ENCODE measurements at places on chromosomes 1 and 21.

DNA sequence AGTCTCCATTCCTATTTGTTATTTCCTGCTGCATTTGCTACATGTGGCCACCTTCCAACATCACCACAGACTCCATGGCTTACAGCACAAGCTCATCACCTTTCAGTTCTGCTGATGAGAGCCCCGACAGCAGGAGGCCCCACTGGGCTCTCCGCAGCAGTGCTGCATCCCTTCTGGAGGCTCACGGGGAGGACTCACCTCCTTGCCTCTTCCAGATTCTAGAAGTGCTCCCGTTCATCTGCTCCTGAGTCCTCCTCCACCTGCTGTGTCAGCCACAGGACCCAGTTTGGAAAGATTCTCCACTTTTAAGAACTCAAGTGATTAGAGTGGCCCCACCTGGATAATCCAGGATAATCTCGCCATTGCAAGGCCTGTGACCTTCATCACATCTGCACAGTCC is 167.6 kb downstream of the PCBP3 start:
- DNase-seq, result peak; percentile 83

DNA sequence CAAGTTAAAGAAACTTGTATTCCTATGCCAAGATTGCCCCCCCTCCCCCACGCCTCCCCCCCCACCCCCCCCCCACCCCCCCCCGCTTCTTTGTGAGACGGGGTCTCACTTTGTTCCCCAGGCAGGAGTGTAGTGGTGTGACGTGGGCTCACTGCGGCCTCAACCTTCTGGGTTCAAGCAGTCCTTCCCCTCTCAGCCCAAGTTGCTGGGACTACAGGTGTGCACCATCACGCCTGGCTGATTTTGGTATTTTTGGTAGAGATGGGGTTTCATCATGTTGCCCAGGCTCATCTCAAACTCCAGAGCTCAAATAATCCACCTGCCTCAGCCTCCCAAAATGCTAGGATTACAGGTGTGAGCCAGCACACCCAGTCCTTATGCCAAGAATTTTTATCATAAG is 136.6 kb downstream of the POU2F1 start:
- no peak for DNase-seq

DNA sequence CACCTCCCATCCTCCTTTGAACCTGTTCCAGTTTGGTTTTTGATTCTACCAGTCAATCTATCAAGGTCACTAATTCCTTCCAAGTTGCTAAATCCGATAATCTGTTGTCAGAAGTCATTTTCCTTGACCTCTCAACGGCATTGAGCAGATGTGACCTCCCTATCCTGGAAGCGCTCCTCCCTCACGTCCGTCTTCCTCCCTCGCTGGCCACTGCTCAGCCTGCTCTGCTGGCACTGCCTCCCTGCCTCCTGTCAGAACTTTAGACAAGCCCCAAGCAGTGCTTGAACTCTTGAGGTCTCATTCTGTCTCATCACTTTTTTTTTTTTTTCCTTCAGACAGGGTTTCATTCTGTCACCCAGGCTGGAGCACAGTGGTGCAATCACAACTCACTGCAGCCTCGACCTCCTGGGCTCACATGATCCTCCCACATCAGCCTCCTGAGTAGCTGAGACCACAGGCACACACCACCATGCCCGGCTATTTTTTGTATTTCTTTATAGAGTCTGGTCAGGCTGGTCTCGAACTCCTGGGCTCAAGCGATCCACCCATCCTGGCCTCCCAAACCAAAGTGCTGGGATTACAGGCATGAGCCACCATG is 4.4 kb upstream of the ACOT7 start:
- DNase-seq, result peak; percentile 85

DNA sequence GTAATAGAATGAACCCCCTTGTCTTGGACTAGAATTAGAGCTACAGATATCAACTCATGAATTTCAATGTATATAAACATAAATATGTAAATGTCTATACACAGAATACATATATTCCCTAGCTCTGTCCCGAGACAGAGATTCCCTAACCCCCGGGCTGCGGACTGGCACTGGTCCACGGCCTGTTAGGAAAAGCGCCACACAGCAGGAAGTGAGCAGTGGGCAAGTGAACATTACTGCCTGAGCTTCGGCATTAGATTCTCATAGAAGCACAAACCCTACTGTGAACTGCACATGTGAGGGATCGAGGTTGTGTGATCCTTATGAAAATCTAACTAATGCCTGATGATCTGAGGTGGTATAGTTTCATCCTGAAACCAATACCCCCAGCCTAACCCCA is 51.2 kb downstream of the PIK3R3 start:
- DNase-seq, result no peak

DNA sequence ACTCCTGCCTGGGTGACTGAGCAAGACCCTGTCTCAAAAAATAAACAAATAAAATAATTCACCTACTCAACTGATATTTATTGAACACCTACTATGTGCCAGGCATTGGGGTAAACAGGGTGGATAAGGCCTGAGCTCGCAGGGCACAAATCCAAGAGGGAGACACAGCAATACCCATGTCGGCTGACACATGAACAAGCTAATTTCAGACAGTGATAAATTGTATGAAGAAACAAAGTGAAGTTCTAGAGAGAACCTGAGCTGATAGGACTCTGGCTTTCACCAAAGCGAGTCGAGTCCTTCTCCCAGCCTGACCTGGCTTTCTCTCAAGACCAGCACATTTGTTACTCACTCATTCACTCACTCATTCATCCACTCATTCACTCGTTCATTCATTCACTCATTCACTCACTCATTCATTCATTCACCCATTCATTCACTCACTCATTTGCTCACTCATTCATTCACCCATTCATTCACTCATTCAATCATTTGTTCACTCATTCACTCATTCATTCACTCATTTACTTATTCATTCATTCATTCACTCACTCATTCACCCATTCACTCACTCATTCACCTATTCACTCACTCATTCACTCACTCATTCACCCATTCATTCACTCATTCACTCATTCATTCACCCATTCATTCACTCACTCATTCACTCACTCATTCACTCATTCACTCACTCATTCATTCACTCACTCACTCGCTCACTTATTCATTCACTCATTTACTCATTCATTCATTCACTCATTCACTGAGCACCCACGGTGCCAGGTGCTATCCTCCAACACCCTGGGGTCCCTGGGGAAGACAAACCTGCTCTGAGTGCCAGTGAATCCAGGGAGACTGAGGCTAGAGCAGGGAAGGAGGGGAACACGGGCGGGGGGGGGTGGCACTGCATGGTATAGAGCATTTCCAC is 37.4 kb upstream of the CASZ1 start:
- no peak for DNase-seq

- peak; percentile 92 for DNase-seq
Observed at GRCh38 chr1:109639063-109639840, 16.6 kb upstream of the GSTM4 start.

GRCh38 chr21:41848533-41848932 is 30.6 kb downstream of the PRDM15 start:
- DNase-seq, result no peak

DNA sequence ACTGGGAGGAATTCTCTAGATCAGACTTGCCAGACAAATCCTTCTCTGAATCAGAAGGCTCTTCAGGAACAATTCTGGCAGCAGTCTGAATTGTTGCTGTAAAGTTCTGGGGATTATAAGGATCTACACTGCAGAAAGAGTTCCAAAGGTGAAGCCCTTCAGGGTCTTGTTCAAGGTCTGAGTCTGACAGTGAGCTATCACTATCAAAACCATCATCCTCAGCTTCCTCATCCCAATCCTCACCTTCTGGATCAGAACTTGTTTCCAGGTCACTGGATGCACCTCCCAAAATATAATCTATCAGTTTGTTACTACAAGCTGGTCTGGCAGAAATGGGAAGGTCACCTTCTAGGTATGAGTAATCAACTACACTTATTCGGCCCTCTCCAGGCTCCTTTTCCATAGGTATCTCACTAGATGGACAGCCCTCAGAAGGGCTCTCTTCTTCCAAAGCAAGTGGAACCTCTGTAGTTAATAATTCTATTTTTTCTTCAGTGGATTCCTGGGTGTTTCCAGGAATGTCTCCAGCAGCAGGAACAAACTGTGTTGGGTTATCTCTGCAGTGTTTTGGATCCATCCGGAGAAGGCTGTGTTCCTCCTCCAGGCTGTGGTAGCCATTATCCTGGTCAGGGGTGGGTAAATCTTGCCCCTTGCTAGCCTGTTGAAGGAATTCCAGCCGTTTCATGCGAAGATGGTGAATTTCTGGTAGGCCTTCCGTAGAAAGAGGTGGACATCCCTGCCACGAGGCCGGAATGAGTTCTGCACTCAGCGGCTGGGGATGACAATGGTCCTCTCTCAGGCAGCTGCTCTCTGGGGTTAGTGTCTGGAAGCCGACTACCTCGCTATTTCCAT is 1.6 kb downstream of the PPP1R15B start:
- peak; percentile 5 for DNase-seq

DNA sequence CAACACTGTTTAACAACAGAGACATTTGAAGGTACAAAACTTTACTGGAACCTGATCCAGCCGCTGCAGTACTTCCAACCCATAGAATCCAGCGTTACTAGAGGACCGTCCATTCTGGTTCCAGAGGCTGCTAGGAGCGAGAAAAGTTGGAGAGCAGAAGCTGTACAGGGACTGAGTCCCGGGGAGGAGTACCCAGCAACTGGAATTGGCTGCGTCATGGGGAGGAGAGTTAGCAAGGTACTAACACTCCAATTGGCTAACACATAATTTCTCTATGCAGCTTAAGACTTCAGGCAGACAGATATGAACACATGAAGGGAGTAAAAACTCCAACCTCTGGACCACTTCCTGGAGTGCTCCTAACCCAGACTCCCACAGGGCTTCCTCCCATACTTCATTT is 2.1 kb upstream of the QSOX1 start:
- no peak for DNase-seq
